ENCODE measurements at places on chromosomes 16 and 17.

GRCh38 chr16:79876332-79876730 is 275.8 kb upstream of the MAF start:
- DNase-seq, result no peak

DNA sequence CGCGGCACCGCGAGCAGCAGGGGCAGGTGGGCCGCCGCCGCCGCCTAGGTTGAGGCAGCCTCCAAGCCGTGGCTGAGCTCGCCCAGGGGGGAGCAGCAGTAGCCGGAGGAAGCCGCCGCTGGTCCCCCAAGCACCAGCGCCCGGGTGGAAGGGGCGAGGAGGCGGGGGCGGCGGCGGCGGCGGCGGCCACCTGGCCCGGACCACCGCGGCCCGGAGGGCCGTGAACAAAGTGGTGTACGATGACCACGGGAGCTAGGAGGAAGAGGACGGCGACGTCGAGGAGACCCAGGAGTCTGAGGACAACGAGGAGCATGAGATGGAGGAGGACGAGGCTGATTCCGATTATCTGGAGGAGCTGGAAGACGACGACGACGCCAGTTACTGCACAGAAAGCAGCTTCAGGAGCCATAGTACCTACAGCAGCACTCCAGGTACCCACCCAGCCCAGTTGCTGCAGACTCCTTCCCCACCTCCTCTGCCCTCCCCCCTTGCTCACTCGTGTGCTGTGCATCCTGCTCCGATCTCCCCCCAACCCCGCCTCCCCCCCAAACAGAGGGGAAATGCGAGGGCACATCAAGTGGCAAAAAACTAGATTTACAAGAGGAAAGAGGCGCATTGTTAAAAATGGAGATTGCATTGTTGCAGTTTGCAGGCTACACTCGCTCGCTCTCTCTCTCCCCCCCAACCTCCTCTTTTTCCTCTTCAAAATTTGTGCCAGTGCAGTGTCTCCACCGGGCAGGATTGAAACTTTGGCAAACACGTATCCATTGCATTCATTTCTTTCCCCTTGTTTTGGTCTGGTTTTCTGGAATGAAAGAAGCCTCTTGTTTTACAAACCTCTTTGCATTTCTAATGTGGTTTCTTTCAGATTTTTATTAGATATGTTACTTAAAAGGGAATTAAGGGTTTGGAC is 41.8 kb upstream of the AMZ2 start:
- DNase-seq, result no peak

DNA sequence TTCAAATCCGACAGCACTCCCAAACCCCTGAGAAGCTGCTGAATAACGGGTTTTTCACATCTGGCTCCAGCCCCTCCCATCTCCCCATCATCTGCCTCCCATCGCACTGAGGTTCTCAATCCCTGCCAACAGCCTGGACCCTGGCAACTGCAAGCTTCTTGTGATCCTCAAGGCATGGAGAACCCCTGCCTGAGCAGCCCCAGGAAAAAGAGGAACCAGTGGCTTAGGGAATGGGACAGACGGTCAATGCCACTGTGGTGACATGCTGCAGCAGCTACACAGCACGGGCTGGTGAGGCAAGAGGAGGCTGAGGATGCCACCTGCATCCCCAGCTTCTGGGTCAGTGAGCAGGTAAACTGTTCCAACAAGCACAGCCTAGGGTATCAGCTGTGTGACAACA is 3.3 kb upstream of the MBTPS1 start:
- DNase-seq, result no peak

GRCh38 chr17:31394544-31394943 is 3.1 kb downstream of the RAB11FIP4 start:
- no peak for DNase-seq

GRCh38 chr16:19808061-19808641 is 76.5 kb downstream of the GPRC5B start:
- DNase-seq, result no peak

DNA sequence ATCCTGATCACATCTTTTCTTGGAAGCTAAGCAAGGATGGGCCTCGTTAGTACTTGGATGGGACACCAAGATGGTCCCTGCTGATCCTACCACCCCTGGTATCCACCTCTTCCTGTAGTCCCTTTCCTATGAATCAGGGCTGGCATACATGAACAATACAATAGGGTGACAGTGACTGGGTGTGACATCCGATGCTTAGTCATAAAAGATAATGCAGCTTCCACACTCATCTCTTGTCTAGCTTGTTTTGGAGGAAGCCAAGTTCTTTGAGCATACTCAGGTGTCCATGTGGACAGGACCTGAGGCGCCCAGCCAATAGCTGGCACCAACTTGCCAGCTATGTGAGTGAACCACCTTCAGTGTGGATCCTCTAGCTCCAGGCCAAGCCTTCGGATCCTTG is 62.5 kb upstream of the NFAT5 start:
- no peak for DNase-seq

DNA sequence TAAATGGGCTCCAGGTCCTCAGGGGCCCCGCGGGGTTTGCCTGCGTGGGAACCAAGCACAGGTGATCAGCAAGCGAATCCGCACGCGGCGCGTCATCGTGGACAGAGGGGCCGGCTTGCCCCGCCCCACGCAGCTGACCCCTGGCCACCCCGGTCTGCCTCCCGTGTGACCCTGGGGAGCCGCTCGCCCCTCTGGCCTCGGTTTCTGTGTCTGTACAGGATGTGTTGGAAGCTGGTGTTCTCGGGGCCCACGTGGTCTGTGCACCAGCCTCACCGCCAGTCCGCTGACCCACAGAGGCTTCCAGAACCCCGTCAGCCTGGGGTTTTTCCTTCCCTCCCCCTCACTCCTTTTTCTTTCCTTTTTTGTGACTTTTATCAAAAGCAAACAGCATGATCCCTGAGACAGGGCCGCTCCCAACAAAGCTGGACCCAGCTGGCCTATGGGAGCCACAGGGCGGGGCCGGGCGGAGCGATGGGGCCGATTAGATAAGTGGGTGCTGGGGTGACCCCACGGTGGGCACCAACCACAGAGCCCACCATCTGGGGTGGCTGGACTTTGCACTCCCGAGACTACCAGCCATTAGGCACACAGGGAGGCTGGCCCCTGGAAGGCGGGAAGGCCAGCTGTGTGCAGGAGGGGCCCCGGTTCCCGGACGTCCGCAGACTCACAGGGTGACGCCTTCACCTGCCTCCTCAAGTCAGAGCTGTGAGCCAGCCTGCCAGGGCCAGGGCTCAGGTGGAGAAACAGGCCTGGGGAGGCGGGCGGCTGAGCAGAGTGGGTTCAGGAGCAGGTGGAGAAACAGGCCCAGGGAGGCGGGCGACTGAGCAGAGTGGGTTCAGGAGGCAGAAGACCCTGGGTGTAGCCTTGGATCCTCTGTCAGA is 56.0 kb downstream of the ZFPM1 start:
- no peak for DNase-seq

- DNase-seq, result no peak
These were observed 240.0 kb downstream of the C16orf95 start for GRCh38 chr16:87076950-87077749.

GRCh38 chr17:43463241-43463640 is 20.5 kb upstream of the DHX8 start:
- DNase-seq, result no peak

GRCh38 chr17:48389903-48390302 is 40.1 kb downstream of the SKAP1 start:
- no peak for DNase-seq

- DNase-seq, result no peak
These were observed 761 bp upstream of the MATCAP1 start for GRCh38 chr16:67184453-67184994.

DNA sequence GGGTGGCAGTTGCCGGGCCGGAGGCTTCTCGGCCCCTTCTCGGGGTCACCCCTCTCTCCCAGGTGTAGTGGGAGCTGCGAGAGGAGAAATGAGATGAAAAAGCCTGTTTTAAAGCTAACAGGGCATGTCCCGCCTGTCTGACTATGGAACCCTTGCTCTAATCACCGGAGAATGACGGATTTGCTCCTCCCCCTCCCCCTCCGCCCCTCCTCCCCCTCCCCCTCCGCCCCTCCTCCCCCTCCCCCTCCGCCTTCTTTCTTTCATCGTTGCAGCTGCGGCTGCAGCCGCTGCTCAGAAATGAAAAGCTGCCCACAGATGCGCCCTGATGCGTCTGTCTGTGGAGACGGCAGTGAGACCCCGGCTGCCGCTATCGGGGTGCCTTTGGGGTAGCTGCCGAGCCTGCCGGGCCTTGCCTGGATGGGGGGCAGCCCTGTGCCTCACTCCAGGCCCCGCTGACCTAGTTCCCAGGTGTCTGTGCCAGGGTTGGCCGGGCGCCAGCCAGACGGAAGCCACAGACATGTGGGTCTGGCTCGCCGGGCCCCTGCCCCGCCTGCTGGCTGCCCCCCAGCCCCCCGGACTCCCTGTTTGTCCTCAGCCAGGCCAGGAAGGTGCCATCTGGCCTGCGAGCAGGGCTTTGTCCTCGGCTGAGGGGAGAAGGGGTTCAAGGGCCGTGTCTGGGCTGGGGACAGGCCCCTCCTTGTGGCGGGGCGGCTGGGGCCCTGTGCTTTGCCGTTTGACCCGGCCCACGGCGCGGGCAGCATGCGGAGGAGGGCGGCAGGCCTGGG is 37.7 kb downstream of the GINS2 start:
- DNase-seq, result no peak

DNA sequence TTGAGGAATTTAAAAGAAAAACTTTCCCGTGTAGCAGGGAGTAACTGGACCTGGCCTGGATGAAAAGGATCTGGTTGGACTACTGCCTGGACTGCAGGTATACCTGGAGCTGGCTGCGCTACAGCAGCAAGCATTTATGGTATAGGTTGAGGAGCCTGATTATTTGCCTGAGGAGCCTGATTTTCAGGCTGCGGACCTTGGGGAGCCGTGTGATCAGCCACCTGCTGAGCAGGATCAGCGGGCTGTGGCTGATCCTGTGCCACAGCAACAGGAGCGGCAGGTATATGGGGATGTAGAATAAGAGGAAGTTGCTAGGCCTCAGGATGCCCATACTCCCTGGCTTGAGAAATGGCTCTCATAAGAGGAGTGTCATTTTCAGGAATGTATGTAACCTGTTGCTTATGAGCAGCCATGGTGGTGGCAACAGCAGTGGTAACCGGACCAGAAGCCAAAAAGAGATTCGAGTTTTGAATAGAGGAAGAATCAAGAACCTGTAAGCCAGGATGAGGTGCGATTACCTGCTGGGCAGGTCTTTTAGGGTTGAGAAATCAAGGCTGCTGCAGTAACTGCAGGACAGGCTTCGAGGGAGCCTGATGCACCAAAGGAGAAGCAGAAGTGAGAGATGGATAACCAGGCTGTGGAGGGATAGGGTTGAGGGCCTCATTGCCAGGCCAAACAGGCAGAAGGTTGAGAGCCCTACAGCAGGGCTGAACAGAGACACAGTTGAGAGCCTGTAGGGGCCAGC is 60.9 kb upstream of the ARL4D start:
- no peak for DNase-seq

GRCh38 chr16:30903002-30903401 is 6.6 kb downstream of the CTF1 start:
- no peak for DNase-seq

DNA sequence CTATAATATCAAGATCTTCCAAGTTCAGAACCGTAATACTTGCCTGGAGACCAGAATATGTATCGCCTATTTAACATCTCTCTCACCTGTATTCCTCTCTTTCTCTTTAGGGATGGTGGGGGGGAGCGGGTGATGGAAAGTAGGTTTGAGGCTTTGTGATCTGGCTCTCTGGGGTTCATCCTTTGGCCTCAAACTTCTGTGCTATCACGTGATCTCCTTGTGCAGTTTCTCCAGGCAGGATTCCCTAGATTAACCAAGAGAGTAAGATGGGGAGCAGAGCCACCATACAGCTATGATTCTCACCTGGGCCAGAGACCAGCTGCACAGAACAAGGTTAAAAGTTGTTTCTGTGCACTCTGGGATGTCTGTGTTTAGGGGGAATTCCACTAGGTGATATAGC is 5.2 kb downstream of the TMEM100 start:
- DNase-seq, result no peak

DNA sequence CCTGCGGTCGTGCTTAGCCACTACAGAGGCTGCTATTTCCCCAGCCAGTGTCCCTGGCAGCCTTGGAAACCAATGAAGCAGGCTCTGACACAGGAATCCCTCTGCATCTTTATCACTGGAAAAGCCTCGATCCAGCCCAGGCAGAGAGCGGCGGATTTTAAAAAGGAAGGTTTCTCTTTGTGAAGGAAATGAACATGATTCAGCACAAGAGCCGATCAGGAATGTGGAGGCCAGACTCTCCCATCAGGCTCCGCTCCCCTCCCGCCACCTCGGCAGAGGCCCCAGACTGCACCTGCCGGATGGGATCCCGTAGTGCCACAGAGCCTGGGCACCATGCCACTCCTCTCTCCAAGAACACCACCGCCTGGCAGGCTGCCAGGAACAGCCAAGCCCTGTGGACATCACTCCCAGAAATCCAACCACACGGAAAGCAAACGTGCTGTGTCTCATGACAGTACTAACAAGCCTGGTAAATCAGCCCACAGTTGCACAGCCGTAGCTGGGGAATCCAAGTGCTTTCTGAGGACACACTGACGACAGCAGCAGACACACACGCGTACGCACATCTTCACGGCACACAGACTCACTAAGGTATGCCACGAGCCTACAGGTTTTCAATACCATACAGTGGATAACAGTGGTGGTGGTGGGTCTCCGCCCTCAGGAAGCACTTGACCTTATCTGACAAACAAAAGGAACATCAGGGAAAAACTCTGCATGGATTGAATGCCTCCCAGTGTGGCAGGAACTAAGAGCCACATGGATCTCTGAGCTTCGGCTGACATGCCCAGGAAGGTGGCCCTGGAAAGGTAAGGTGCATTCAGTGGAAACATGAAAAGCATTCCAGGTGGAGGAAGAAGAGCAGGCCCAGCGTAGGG is 5.4 kb downstream of the LRRC75A start:
- peak; percentile 95 for DNase-seq

DNA sequence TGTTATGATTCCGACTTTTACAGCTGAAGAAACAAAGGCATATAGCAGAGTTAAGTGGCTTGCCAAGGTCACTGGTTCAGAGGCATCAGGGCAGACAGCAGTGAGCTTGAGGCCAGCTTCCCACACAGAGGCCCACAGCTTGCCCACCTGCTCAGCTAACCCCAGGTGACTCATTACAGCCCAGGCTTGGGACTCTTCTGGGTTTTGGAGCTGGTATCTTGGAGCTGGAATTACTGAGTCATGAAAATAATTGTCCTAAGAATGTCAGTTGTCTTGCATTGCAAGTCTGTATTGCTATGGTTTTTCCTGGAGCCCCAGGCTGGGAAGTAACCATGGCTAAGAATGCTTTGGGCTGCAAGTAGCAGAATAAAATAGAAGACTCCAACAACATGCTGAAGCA is 32.4 kb upstream of the IRX3 start:
- no peak for DNase-seq

DNA sequence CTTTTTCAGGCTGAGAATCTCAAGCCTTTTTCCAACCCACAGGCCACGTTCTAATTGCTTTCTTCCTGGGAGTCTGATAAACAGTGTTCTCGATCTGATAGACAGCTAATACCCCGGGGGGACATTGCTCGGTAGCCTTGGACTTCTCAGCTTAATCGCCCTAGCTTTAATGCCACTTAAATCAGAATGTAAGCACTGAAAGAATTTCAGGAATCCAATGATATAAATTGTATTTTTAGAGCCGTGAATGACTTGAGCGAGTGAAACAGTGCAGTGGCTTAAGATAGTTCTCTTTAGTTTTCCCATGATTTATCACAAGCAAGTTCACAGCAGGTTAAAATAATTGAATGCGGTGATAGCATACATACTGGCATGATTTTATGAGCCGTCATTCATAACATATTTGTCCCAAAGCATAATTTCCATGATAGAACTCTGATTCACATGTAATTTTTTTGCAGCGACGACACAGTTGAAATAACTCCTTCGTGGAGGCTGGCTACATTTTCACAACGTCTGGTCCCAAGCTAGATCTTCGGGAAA is 116.1 kb upstream of the MYOCD start:
- DNase-seq, result no peak

GRCh38 chr17:51646539-51646938 is 386.2 kb downstream of the UTP18 start:
- no peak for DNase-seq

GRCh38 chr16:57993438-57993837 is 7.0 kb downstream of the ZNF319 start:
- no peak for DNase-seq
